Effector CD4-positive, alpha-beta T cell (primary cell): ENCODE measurements at places on chromosomes 3 and 15.
A peak's percentile ranks its signal among the peaks of the same experiment; 100 is the strongest.

DNA sequence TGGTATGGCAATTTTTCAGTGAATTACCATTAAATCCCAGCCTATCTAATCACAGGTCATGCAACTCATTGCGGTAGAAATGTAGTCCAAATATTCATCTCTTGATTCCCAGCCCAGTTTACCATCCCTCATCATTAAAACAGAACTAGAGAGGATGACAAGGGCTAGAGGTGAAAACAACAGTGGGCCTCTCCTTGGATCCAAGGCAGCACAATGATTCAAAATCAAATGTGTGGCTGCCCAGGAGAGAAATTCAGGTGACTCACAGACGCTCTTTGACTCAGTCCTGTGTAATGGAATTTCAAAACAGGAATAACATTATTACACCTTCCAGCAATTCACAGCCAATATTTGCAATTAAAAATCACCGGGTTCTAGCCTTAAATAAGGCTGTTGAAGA lies 246.5 kb downstream of the TBL1XR1 start:
- DNase-seq = no peak

GRCh38 chr3:164371681-164372080 lies 706.6 kb downstream of the SI start:
- DNase-seq = no peak

GRCh38 chr3:12796171-12797123 lies at the start of gene CAND2:
Gene CAND2 (plus strand): TSS chr3:12796680. CDS start chr3:12796721, 41 bp downstream.
- peak; percentile 22 for DNase-seq

- no peak for DNase-seq
Measured at GRCh38 chr3:184710870-184711492, 883 bp downstream of the MAGEF1 start.

- DNase-seq = no peak
Measured at GRCh38 chr15:79221696-79222095, 60.8 kb upstream of the ANKRD34C start.

- no peak for DNase-seq
Measured at GRCh38 chr15:51237816-51238215, 100.6 kb downstream of the CYP19A1 start.
